ENCODE measurements at places on chromosomes 13 and 19. TPM values are rescaled to one million over a fixed set of nuclear protein-coding genes. Genes with fewer than 3 reads are reported as not detected.

The PODNL1 gene
- total RNA-seq: not detected

DNA sequence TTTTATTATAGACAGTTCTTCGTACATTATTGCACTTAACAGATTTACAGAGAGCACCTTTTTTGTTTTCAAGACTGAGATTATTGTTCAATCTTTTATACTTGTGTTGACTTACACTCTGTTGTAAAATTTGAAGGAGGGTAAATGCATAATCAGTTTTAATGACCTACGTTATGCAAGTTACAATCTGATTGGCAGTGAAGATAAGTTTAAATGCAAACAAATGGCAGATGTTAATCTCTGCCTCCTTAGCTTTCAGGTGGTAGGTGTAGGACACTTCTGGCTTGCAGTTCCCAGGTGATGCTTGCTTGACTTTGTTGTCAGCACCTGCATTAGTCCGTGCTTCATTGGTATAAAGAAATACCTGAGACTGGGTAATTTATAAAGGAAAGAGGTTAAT lies 424.9 kb downstream of the FGF9 start:
- DNase-seq: no peak

The RGL3 gene
- total RNA-seq: not detected

The COX6B1 gene
- 437 TPM for total RNA-seq

DNA sequence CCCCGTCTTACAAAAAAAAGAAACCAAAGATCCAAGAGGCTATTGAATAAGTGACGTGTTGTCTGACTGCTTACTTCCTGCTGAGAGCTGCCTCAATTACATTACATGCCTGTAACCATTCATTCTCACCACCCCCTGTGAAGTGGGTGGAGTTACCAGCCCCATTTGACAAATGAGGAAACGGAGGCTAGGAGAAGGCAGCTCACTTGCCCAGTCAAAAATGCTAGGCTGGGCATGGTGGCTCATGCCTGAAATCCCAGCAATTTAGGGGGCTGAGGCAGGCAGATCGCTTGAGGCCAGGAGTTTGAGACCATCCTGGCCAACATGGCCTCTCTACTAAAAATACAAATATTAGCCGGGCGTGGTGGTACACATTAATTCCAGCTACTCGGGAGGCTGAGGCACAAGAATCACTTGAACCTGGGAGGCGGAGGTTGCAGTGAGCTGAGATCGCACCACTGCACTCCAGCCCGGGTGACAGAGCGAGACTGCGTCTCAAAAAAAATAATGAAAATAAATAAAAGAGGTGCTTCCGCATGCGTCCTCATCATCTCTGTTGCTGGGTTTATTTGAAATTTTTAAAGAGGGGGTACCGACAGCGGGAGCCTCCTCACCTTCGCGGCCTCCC lies 499 bp downstream of the LSM7 start:
- DNase-seq: peak; percentile 82
